AG04450 (cell line): ENCODE measurements at places on chromosomes 5 and 9. TPM values are rescaled to one million over a fixed set of nuclear protein-coding genes. Genes with fewer than 3 reads are reported as not detected.
A peak's percentile ranks its signal among the peaks of the same experiment; 100 is the strongest.

- no peak for DNase-seq
Observed at GRCh38 chr5:173320259-173320658, 8.0 kb downstream of the STC2 start.

DNA sequence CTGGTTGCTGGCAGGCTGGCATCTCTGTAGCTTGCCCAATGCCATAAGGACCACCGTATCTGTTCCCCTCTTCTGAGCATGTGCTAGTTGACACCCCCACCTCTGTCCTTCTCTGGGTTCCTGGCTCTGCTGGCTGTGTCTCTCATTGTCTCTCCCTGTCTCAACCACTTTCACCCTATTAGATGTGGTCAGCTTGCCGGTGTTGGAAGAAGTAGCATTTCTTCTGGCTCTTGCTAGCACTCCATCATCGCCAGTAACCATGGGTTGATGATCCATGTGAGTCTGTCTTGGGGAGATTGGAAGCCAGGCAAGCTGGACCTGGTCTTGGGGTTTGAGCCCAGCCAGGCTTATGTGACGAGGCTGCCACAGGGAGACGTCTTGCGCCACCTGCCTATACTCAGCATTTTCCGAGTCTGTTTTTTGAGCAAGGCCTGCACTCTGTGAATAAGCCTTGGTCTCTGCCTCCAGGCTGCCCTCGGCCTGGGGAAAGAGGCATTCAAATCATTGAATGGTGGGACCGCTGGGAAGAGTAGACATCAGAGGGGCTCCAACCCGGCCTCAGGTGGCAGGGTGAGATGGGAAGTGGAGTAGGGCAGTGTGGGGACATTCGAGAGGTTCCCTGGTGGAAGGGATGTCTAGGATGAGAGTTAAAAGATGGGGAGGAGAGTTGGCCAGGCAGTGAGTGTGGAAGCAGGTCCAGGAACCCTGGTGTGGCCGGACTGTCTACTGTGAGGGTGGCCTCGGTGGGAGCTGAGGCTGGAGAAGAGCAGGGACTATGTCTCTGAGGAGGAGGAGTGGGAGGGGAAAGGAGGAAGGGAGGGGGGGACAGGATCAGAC, 74.3 kb downstream of the ZNF618 start:
- DNase-seq: no peak

Gene KCNIP1
- not detected in 2 replicates for polyA plus RNA-seq

Gene CYSRT1
- polyA plus RNA-seq: 0.27 and 0.56 TPM in 2 replicates

- DNase-seq: peak; percentile 82
Observed at GRCh38 chr9:130857864-130858738, 23.0 kb downstream of the ABL1 start.

DNA sequence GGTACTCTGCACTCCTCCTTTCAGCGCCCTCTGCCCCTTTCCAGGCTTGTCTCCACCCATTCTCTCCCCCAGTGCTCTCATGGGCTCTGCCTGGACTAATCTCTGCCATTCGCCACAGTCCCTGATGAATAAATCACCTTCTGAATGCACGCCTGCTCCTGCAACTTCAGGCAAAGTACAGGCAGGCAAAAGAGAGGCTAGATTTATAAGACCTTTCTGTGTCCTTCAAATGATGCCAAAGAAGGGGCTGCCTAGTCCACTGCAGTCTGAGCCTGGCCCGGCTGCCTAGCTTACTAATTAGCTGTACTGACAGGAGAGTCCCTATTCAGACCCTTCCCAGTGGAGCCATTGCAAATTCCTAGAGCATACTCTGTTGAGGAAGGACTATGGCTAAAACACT, 7.4 kb downstream of the FGF1 start:
- DNase-seq: no peak

GRCh38 chr9:13904746-13905145, 409.2 kb downstream of the NFIB start:
- no peak for DNase-seq

Gene SLC6A7
- polyA plus RNA-seq: not detected in 2 replicates

GRCh38 chr5:162654661-162655405, 587.3 kb downstream of the GABRG2 start:
- no peak for DNase-seq

DNA sequence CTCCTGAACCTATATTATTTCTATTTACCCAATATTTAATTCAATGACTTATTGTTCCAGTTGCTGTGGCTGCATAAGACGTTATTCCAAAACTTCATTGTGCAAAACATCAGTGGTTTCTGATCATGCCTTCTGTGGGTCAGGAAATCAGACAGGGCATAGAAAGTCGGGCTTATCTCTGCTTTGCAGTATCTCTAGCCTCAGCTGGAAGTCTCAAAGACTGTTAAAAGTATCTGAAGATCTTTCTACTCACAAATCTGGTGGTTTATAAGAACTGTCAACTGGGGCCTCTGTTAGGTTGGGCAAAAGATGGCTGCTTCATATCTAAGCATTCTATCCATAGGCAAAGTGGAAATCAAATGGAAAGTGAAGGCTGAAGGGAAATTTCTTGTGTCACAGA, 687.7 kb upstream of the ARRDC3 start:
- no peak for DNase-seq

Gene DDX4
- polyA plus RNA-seq: not detected in 2 replicates

Gene IL9
- not detected in 2 replicates for polyA plus RNA-seq

- DNase-seq: no peak
Observed at GRCh38 chr5:97406946-97407676, 224.1 kb upstream of the RIOK2 start.

GRCh38 chr9:128254855-128255759, 20.7 kb downstream of the GOLGA2 start:
- no peak for DNase-seq

- peak; percentile 96 for DNase-seq
Observed at GRCh38 chr9:128081056-128081455, 13.0 kb downstream of the SLC25A25 start.

Gene IDNK
- 6.8 and 7.5 TPM in 2 replicates for polyA plus RNA-seq

DNA sequence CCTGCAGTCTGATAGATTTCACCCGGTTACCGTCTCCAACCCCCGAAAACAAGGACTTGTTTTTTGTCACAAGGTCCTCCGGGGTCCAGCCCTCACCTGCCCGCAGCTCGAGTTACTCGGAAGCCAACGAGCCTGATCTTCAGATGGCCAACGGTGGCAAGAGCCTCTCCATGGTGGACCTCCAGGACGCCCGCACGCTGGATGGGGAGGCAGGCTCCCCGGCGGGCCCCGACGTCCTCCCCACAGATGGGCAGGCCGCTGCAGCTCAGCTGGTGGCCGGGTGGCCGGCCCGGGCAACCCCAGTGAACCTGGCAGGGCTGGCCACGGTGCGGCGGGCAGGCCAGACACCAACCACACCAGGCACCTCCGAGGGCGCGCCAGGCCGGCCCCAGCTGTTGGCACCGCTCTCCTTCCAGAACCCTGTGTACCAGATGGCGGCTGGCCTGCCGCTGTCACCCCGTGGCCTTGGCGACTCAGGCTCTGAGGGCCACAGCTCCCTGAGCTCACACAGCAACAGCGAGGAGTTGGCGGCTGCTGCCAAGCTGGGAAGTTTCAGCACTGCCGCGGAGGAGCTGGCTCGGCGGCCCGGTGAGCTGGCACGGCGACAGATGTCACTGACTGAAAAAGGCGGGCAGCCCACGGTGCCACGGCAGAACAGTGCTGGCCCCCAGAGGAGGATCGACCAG, 121.3 kb downstream of the DAB2IP start:
- DNase-seq: no peak

GRCh38 chr9:121556082-121556481, 56.4 kb upstream of the GGTA1 start:
- no peak for DNase-seq

DNA sequence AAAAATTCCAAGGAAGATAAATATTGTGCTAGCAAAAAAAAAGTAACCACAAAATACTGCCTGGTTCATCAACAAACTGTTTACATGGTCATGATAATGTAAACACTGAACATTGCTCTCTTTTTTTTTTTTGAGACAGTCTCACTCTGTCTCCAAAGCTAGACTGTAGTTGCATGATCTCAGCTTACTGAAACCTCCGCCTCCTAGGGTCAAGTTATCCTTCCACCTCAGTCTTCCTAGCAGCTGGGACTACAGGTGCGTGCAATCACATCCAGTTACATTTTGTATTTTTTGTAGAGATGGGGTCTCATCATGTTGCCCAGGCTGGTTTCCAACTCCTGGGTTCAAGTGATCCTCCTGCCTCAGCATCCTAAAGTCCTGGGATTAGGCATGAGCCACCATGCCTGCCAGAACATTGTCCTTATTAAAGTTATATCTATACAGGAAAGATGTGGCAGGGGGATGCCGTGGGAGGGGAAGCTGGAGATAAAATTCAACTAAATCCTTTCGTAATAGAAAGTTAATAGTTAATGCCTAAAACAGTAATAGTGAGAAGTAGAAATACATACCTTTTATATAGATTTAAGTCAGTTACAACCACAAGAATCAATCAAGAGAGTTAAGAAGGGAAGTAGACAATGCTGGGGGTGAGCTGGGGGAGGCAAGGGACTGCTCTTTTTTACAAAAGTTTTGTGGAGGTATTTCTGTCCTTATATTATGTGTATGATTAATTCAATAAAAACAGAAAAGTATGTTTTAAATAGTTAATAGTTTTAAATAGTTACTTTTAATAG, 52.3 kb downstream of the RGMB start:
- DNase-seq: no peak

Gene PCDHA4
- not detected in 2 replicates for polyA plus RNA-seq

Gene SLC27A6
- polyA plus RNA-seq: 0.04 TPM in 2 replicates

Gene AHRR
- 22.3 and 24.6 TPM in 2 replicates for polyA plus RNA-seq

- DNase-seq: no peak
Observed at GRCh38 chr5:145237843-145238242, 597.3 kb downstream of the PRELID2 start.

Gene CDKN2B
- 10.2 and 10.7 TPM in 2 replicates for polyA plus RNA-seq

DNA sequence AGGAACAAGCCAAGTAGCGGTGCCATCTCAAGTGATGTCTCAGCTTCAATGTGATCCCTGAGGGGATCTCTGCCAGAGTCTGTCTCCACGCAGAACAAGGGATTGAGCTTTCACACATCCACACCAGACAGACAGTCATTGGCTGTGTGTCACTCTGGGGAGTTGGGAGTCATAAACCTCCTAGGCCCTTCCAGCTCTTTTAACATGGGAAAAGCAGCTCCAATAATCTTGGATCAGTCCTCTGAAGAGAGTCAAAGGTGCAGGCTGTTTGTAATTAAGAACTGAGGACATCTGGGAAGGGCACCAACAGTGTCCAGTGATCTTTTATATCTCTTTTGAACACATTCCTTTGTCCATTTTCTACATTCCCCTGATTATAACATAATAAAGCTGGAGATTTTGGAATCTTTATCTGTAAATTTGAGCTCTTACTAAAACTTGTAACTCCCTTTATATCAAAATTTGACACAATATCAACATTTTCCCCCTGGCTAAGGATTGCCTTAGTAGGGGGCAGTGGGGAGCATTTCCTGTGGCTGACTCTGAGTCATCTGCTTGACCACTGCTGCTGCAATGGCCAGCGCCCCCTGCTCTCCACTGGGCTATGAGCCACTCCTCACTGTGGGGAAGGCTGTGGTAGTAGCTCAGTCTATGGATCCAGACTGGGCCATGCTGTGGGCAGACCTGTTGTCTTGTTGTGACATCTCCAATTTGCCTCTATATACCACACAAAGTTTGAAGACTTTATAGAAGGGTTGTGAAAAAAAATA, 284.4 kb downstream of the OSTF1 start:
- no peak for DNase-seq

- no peak for DNase-seq
Observed at GRCh38 chr5:77065256-77065655, 21.8 kb downstream of the ZBED3 start.

DNA sequence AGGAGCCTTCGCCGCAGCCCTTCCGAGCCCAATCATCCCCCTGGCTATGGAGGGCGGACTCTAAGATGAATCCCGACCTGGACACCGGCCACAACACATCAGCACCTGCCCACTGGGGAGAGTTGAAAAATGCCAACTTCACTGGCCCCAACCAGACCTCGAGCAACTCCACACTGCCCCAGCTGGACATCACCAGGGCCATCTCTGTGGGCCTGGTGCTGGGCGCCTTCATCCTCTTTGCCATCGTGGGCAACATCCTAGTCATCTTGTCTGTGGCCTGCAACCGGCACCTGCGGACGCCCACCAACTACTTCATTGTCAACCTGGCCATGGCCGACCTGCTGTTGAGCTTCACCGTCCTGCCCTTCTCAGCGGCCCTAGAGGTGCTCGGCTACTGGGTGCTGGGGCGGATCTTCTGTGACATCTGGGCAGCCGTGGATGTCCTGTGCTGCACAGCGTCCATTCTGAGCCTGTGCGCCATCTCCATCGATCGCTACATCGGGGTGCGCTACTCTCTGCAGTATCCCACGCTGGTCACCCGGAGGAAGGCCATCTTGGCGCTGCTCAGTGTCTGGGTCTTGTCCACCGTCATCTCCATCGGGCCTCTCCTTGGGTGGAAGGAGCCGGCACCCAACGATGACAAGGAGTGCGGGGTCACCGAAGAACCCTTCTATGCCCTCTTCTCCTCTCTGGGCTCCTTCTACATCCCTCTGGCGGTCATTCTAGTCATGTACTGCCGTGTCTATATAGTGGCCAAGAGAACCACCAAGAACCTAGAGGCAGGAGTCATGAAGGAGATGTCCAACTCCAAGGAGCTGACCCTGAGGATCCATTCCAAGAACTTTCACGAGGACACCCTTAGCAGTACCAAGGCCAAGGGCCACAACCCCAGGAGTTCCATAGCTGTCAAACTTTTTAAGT, 819 bp downstream of the ADRA1B start:
- no peak for DNase-seq

DNA sequence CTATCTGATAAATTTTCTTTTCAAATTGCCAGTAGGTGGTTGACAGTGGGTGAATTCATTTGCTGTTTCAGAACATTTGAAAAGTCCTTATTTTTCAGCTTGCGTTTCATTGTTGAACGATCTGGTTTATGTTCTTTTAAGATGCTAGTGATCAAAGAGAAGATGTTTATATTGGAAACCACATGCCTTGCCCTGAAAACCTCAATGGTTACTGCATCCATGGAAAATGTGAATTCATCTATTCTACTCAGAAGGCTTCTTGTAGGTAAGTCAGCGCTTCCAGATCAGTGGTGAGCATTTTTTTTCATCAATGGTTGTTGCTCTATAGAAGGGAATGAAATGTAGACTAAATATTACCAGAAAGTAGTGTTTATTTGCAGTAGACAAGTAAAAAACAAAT, 16.6 kb upstream of the CAVIN4 start:
- no peak for DNase-seq

DNA sequence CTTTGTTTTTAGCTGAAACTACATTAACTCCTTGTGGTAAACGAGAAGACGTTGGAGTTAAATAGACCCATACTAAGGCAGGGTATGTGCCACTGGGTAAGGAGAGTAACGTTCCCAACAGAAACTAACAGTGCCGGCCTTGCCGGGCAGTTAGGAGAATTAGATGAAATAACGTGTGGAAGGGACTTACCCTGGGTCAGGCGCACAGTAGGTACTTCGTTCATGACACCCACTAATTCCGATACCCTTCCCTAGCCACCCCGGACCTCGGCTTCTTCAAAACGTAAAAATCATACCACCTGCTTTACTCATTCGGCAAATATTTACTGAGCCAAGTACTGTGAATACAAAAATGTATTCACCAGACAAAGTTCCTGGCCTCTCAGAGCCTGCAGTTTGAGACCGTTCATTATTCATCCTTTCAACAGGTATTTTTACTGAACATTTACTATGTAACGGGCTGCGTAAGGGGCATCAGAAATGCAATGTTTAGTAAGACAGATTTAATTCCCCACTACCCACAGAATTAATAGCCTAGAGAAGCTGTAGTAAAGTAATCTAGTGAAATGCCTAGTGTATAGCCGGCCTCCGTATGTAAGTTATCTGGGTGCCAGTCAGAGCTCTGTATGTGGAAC, 3.2 kb upstream of the SMIM23 start:
- no peak for DNase-seq
